ENCODE measurements at places on chromosomes 6 and 20. TPM values are rescaled to one million over a fixed set of nuclear protein-coding genes. Genes with fewer than 3 reads are reported as not detected.

- H3K36me3 ChIP-seq: peaks cover 4% of the 10 kb centered on the region
- H3K27me3 ChIP-seq: no peaks in the 10 kb centered on the region
- no peaks in the 10 kb centered on the region for H3K4me1 ChIP-seq
- no peak overlapping the region for H3K4me3 ChIP-seq
- H3K27ac ChIP-seq: no peak overlapping the region
- no peak for DNase-seq
Observed at GRCh38 chr6:157905590-157906342, 75.9 kb upstream of the SYNJ2 start.

DNA sequence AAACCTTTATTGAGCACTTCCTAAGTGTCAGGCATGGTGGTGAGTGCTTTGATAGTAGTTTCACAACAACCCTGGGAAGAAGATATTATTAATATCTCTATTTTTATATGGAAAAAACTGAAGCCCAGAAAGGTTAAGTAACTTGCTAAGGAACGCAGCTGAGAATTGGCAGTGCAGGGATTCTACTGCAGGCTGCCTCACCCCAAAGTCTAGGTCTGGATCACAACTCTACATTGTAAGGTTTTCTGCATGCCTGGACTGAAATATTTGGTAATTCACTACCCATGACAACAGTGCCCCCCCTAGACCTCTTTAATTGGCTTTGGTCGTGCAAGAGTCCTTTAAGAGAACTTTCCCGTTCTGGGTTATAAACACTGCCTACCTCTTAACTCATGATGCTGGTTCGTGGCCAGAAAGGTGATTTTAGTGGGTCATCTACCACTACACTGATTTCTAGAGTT is 67.1 kb upstream of the KCNQ5 start:
- DNase-seq: peak; percentile 39
- H3K4me1 ChIP-seq: peaks cover 57% of the 10 kb centered on the region
- H3K36me3 ChIP-seq: no peaks in the 10 kb centered on the region
- H3K27me3 ChIP-seq: no peaks in the 10 kb centered on the region
- peak overlapping the region; percentile 15 for H3K4me3 ChIP-seq

Gene GABRR1
- total RNA-seq: not detected

DNA sequence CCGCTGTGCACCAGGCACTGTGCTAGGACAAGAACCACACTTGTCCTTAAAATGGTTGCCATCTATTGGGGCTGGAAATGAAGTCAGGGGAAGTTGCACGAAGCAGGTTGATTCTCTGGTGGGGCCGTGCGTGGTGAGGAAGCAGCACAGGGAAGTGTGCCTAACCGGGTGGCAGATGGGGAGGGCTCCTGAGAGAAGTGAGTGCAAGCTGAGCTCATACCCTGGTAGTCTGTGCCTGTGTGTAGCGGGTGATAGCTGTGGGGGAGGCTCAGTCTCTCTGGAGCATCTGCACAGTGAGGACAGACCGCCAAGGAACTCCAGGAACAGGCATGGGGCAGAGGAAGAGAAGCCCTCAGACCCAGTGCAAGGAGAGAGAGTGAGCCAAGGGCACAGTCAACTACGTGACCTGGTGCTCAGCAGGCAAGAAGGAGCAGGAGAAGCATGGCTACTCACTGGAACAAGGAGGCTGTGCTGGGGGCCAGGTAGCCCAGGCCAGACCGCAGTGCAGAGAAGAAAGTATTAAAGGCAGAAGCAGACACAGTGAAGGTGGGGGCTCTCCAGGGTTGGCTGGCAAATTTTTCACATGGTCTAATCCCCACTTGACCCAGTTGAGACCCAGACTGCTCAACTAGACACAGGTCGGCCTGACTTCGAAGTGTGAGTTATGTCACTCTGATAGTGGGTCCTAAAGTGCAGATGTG is 155.0 kb downstream of the CDH26 start:
- H3K27ac ChIP-seq: no peak overlapping the region
- H3K4me1 ChIP-seq: no peaks in the 10 kb centered on the region
- H3K4me3 ChIP-seq: no peak overlapping the region
- H3K36me3 ChIP-seq: no peaks in the 10 kb centered on the region

DNA sequence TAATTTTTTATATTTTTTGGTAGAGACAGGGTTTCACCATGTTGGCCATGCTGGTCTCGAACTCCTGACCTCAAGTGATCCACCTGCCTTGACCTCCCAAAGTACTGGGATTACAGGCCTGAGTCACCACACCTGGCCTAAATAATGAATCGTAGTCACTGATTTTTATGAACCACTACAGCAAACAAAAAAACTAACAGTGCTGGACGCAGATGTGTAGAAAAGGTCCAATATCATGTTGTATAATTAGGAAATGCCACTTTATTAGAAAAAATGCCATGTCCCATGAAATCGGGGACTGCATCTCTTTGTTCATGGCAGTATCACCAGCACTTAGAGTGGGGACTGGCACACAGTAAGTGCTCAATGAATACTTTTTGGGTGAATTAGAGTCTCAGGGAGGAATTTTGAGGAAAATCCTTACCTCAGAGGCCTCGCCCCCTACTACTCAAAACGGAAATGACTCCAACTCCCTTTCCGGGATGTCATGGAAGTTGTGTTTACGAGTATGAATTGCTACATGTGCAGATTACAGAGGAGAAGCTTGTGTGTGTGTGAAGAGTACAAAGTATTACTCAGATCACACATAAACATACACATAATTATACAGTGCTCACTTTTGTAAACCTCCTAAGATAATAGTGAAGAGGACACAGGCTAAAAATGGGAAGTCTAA is 43.6 kb upstream of the FAM50B start:
- H3K4me1 ChIP-seq: peaks cover 47% of the 10 kb centered on the region
- no peak overlapping the region for H3K4me3 ChIP-seq
- H3K36me3 ChIP-seq: no peaks in the 10 kb centered on the region
- H3K27me3 ChIP-seq: no peaks in the 10 kb centered on the region
- DNase-seq: peak; percentile 70

- H3K4me3 ChIP-seq: no peak overlapping the region
- H3K27me3 ChIP-seq: no peaks in the 10 kb centered on the region
- no peak overlapping the region for H3K27ac ChIP-seq
- peaks cover 2% of the 10 kb centered on the region for H3K36me3 ChIP-seq
- no peaks in the 10 kb centered on the region for H3K4me1 ChIP-seq
- no peak for DNase-seq
Observed at GRCh38 chr6:490251-491037, 98.9 kb downstream of the IRF4 start.

Gene NHSL1
- 4.8 TPM for total RNA-seq

DNA sequence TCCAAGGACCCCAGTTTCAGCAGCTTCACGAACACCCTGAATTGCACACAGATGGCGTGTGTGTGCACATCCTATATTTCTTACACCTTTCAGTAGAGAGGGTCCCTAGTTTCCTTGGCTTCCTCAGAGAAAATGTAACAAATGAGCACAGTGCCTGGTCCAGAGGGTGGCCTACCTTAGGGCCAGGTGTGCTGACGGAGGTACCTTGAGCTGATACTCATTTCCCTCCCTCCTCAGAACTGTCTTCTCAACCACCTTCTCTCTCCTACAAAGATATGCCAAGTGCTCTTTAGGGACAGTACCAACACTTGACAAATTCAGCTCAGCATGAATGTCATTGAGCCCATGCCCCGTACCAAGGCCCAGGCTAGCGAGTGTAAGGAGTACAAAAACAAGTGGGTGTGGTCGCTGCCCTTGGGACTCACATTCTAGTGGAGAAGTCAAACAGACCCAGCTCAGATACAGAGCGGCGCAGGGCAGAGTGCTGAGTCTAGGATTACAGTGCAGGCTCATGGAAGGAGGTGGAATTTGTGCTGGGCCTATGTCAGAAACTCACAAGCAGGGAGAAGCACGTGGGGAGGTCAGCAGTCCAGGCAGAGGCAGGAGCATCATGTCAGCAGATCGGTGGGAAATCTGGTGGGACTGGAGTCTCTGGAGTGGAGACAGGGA is 9.6 kb upstream of the BPHL start:
- no peak overlapping the region for H3K27ac ChIP-seq
- H3K27me3 ChIP-seq: no peaks in the 10 kb centered on the region
- DNase-seq: no peak
- H3K36me3 ChIP-seq: peaks cover 47% of the 10 kb centered on the region

Gene GSTA3
- not detected for total RNA-seq

GRCh38 chr6:34476921-34477320 is 11.0 kb downstream of the PACSIN1 start:
- no peak for DNase-seq
- no peak overlapping the region for H3K27ac ChIP-seq
- peaks cover 7% of the 10 kb centered on the region for H3K4me1 ChIP-seq
- H3K36me3 ChIP-seq: no peaks in the 10 kb centered on the region

DNA sequence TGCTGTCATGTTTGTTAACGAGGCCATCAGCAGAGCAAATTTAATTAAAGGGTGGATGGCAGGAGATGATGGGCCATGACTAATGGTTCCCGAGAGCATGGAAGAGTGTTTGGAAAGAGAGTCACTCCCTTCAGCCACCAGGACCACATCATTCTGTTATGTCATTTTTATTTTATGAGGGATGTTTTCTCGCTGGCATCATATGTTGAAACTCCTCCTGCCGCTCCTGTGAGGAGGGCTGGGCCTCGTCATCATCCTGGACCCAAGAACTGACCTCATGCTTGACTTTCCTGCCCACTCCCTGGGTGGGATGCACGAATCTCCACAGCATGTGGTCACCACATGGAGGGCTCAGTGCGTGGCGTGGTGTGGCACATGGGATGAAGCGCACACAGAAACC is 86.4 kb upstream of the FRMD1 start:
- no peaks in the 10 kb centered on the region for H3K4me1 ChIP-seq
- no peaks in the 10 kb centered on the region for H3K36me3 ChIP-seq
- peaks cover 28% of the 10 kb centered on the region for H3K27me3 ChIP-seq
- H3K4me3 ChIP-seq: no peak overlapping the region
- H3K27ac ChIP-seq: no peak overlapping the region

DNA sequence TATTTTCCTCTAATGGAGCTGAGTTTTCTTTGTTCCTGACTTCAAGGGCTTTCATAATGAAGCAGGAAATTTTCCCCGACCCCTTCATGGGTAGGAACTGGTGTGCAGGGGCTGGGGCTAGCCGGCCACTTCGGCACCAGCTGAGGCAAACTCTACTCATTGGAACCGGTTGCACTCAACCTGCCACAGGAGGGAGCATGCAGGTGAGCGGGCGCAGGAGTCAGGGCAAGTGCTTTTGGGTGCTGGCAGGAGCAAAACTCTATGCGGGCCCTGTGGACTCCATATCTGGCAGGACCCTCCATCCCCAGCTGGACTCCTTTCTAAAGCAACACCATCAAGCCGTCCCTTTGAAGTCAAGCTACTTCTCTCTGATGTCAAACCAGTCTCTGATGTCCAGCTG is 244.2 kb downstream of the EPM2A start:
- no peaks in the 10 kb centered on the region for H3K36me3 ChIP-seq
- no peaks in the 10 kb centered on the region for H3K27me3 ChIP-seq
- H3K4me3 ChIP-seq: no peak overlapping the region
- DNase-seq: no peak

DNA sequence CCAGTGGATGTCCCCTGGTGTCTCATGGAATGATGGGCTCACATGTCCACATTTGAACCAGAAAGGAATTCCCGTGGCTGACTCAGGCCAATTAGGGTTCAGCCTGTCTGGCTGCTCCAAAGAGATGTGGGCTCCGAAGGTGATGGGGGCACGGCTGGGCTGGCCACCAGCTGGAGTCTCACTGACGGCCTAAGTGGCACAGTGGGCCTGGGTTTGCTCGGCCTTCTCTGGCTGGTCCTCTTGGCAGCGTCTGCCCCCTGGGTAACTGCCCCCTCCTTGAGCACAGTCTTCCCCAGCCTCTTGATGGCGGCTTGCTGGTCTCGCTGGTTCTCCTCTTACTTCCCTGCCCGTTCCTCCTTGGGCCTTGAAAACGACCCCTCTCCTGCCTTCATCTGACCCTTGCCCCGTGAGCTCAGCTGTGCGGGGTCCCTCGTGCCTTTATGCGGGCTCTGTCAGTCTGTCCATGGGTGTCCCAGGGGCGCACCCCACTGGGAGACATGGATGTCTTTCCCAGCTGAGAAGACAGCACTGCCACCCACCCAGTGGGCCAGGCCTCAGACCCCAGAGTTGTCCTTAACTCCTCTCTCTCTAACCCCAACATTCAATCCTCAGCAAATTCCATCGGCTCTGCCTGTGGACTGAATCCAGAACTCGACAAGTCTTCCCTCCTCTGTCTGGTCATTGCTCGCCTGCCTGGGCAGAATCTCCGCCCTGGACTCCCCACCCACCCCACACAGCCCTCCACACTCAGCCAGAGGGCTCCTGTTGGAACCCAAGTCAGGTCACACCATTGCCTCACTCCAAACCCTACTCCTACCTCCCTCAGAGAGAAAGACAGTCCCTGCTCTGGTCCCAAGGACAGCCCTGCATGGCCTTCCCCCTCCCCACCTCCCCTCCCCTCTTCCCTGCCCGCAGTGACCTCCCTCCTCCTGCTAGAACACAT is 78.7 kb downstream of the CEBPB start:
- H3K27ac ChIP-seq: no peak overlapping the region
- no peak for DNase-seq
- H3K36me3 ChIP-seq: no peaks in the 10 kb centered on the region

Gene BTBD9
- total RNA-seq: 4.3 TPM

DNA sequence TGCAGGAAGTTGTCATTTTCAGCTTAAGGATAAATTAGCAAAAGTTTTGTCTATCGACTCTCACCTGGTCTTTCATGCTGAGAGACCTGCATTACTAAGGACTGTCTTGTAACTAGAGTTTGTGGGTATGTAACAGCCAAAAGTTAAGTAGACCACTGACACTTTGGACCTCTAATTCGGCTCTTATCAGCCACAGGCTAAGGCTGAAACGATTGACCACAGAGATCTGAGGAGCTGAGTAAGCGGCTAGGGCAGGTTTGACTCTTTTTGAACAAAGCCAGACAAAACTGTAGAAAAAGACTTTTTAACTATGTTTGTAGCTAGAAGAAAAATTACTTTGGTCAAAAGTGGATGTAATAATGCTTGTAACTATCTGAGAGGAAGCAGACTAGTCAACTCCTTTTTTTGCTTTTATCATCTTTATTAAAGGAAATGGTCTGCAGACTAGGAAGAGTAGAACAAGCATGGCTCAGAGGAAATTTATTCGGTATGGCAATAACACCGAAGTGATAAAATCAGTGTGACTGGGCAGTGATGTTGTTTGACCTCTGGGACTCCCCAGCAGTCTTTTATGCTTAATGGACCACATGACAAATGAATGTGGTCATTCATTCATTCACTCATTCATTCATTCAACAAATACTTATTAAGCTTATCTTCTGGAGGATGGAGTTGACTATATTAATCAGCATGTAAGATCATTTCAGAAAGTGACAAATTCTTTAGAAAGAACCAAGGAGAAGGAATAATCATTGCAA is 725.0 kb upstream of the HS3ST5 start:
- DNase-seq: no peak
- no peaks in the 10 kb centered on the region for H3K4me1 ChIP-seq
- H3K27ac ChIP-seq: no peak overlapping the region
- H3K27me3 ChIP-seq: no peaks in the 10 kb centered on the region
- no peak overlapping the region for H3K4me3 ChIP-seq
- no peaks in the 10 kb centered on the region for H3K36me3 ChIP-seq
